Endothelial cell of umbilical vein (primary cell): ENCODE measurements at places on chromosomes 5 and 9. TPM values are rescaled to one million over a fixed set of nuclear protein-coding genes. Genes with fewer than 3 reads are reported as not detected.

Gene LPAR1
- 2.6 and 3.0 TPM in 2 replicates for polyA plus RNA-seq

Gene HAVCR2
- 0.03 TPM in 1 of 2 replicates, not detected in the other for polyA plus RNA-seq

Gene PLPPR1
- polyA plus RNA-seq, result 0.30 and 0.50 TPM in 2 replicates

Gene RFESD
- polyA plus RNA-seq, result 0.57 and 0.88 TPM in 2 replicates

Gene ECM2
- 0.03 TPM in 2 replicates for polyA plus RNA-seq

Gene MAMDC4
- 3.6 and 4.7 TPM in 2 replicates for polyA plus RNA-seq

Gene C5orf46
- polyA plus RNA-seq, result 0.66 and 2.3 TPM in 2 replicates

Gene RASGRF2
- polyA plus RNA-seq, result 0.41 and 0.53 TPM in 2 replicates

Gene NME5
- 0.11 TPM in 1 of 2 replicates, not detected in the other for polyA plus RNA-seq

Gene CYSRT1
- polyA plus RNA-seq, result 1.1 and 1.6 TPM in 2 replicates

Gene ADCY2
- polyA plus RNA-seq, result under 0.01 and 0.06 TPM in 2 replicates

Gene LCN9
- polyA plus RNA-seq, result not detected in 2 replicates

Gene EIF4EBP3
- polyA plus RNA-seq, result 3.7 and 6.5 TPM in 2 replicates

Gene IL13
- 0.06 TPM in 2 replicates for polyA plus RNA-seq

Gene BHMT
- polyA plus RNA-seq, result not detected in 2 replicates

Gene C5orf52
- polyA plus RNA-seq, result not detected in 2 replicates

Gene OTP
- polyA plus RNA-seq, result not detected in 2 replicates

Gene KIF4B
- 0.03 TPM in 1 of 2 replicates, not detected in the other for polyA plus RNA-seq

Gene PTPRD
- 5.7 and 6.5 TPM in 2 replicates for polyA plus RNA-seq

Gene INSYN2B
- polyA plus RNA-seq, result 12.6 and 17.1 TPM in 2 replicates
